NCI-H1092 treated with DMSO at 0.1 percent for 48 hours (cell line): ENCODE measurements at places on chromosomes 11 and 22.

GRCh38 chr11:68829581-68829980 is 12.1 kb downstream of the CPT1A start:
- DNase-seq = no peak

- DNase-seq = no peak
Measured at GRCh38 chr22:44180706-44181032, at the start of gene PARVG. TSS of gene PARVG (plus strand) at chr22:44180925. CDS start at chr22:44183330, 2,405 bp downstream.

DNA sequence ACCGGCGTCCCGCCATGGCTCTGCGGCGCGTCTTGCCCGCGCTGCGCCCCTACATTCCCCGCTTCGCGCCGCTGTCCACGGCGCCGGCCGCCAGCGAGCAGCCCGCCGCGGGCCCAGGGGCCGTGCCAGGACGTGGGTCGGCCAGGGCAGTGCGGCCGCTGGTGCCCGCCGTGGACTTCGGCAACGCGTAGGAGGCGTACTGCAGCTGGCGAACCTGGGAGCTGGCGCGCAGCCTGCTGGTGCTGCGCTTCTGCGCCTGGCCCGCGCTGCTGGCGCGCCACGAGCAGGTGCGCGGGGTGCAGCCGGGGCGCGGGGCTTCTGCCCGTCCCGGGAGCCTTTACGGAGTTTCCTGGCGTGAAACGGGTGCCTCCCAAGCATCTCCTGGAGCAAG is 20.1 kb downstream of the DGCR6L start:
- no peak for DNase-seq

DNA sequence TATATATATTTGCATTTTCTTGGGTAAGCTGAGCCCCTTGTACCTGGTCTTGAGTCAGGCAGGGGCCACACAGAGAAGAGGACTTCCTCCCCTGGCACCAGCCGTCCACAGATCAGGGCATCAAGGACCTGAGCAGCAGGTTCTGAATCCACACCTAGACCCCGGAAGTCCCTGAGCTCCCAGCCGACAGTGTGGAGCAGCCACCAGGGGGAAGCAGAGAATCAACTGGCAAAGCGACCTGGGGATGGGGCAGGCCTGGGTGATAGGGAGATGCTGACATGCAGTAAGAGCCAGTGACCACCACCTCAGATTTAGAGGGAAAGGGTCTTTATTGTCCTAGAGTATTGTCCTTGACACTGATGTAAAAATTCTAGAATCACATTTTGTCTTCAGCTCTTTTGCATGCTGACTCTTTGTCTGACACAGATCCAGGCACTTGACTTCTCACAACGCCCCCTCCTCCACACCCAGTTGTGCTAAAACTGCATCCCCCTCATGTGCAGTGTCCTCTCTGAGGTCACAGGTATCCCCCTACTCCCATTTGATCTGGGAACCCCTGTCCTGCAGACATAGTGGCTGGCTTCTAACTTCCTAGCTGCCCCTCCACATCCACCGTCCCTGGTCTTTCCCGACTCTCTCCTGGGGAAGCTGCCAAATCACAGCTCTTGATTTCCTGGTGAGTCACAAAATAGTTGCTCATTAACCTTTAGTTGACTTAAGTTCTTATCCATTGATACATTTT is 109.3 kb downstream of the GGTLC2 start:
- DNase-seq = peak; percentile 36

DNA sequence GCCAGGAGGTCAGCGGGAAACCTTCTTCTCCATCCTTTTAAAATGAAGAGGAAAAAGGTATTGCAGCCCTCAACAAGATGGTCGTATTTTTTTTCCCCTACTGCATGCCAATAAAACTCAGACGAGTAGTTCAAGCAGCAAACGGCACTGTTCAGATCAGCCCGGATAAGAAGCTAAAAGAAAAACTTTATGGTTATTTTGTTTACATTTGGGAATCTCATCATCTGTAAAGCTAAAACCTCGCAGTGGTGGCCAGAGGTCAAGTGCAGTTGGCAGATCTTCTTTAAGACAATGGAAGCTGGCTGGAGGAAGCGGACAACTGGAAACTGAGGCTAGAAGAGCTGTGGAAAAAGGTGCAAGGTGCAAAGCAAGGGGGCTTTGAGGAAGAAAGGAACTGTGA is 31.0 kb upstream of the CHRM4 start:
- no peak for DNase-seq

GRCh38 chr11:34268906-34269430 is 88.8 kb downstream of the ABTB2 start:
- no peak for DNase-seq
